IMR-90 (cell line): ENCODE measurements at places on chromosomes 7 and 10. TPM values are rescaled to one million over a fixed set of nuclear protein-coding genes. Genes with fewer than 3 reads are reported as not detected.

- peak; percentile 21 for DNase-seq
Observed at GRCh38 chr7:79930604-79931003, 204.0 kb upstream of the GNAI1 start.

DNA sequence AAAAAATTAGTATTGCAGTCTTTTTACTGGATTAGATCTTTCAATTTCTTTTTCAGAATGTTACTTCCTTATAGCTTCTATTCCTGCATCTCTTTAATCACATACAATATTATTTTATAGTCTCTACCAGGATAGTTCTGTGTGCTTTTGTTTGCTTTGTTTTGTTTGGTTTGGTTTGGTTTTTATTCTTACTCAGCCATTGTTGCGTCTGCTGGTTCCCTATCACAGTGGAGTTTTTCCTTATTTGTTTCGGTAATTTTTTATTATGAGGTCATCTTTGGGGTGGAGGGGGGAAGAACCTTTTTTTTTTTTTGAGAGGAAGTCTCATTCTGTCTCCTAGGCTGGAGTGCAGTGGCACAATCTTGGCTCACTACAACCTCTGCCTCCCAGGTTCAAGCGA, 9.0 kb upstream of the BAIAP2L1 start:
- DNase-seq, result no peak

DNA sequence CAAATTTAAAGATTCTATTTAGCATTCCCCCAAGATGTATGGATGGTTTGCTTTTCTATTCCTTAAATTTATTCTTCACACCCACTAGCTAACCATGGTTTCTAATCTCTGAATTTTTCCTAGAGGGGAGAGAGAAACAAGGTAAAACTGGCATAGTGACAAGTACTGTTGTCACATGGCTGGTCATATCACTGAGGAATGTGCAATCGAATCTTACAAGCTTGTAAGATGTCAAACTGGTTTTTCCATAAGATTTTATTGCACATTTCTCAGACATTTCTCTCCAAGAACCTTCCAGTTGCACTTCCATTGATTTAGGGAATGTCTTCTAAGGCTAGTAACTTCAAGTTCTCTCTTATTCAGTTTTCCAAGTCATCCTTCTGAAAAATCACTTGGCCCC, 89.8 kb downstream of the MBL2 start:
- DNase-seq, result no peak

GRCh38 chr7:112001091-112001826, 204.9 kb downstream of the DOCK4 start:
- peak; percentile 45 for DNase-seq

- peak; percentile 50 for DNase-seq
Observed at GRCh38 chr7:116672596-116673456, 830 bp downstream of the MET start.

LIPF gene
- polyA plus RNA-seq, result not detected in 2 replicates

DNA sequence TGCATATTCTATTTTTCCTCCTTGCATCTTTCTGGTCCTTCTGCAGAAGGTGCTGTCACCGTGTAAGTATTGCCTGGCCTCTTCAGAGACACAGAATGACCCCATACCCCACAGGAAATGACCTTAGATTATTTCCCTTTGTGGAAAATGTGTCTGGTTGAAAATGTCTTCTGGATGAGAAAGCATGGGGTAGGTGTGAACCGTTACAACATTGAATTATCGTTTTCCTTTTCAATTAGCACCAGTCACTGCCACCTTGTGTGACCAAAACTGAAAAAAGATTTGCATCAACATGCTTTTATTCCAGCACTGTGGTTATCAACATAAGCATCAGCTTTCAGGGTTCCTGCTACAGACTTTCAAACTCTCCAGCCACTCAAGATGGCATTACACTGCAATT, 58.0 kb upstream of the CELF2 start:
- no peak for DNase-seq

IDI2 gene
- not detected in 2 replicates for polyA plus RNA-seq

PLA2G12B gene
- not detected in 2 replicates for polyA plus RNA-seq

GRCh38 chr10:90920986-90921666, at the start of gene ANKRD1:
TSS of gene ANKRD1 (minus strand) at chr10:90921087. CDS start at chr10:90921027, 60 bp downstream.
- peak; percentile 87 for DNase-seq

AMZ1 gene
- 1.6 and 2.7 TPM in 2 replicates for polyA plus RNA-seq

- DNase-seq, result no peak
Observed at GRCh38 chr7:70243443-70243842, 645.2 kb downstream of the AUTS2 start.

KBTBD2 gene
- 11.0 and 13.2 TPM in 2 replicates for polyA plus RNA-seq

DNA sequence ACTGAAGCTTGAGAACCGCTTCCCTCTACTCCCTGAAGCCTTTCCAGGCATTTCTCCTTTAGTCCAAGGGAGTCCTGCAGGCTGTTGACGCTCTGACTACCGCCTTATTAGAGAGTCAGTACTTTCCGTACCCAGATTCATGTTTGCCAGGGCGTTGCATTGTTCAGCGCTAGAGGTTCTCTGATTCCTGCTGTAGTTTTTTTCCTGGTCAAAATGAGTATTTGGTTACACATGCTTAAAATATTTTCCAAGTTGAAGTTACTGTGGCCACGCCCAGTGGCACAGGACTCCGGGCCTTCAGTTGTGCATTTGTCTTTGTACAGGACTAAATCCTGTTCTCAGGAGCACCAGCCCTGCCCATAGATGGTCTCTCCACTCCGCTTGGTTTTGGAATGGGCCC, 7.9 kb downstream of the MTURN start:
- DNase-seq, result peak; percentile 19

GRCh38 chr7:125427676-125428075, 498.1 kb upstream of the POT1 start:
- DNase-seq, result no peak

- DNase-seq, result peak; percentile 41
Observed at GRCh38 chr7:95690367-95690947, 81.9 kb upstream of the DYNC1I1 start.

DNA sequence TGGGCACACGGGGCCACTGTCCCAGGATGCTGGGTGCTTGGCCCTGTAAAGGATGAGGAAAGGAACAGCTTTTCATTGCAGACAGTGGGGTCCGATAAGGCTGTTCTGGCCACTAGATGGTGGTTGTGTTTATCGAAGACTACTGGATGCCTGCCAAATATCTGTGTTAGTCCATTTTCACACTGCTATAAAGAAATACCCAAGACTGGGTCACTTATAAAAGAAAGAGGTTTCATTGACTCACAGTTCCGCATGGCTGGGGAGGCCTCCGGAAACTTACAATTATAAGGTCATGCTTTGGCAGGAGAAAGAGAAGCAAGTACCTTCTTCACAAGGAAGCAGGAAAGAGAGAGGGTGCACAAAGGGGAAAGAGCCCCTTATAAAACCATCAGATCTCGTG, 32.2 kb upstream of the GARS1 start:
- DNase-seq, result peak; percentile 73

LIPJ gene
- polyA plus RNA-seq, result not detected in 2 replicates

DNA sequence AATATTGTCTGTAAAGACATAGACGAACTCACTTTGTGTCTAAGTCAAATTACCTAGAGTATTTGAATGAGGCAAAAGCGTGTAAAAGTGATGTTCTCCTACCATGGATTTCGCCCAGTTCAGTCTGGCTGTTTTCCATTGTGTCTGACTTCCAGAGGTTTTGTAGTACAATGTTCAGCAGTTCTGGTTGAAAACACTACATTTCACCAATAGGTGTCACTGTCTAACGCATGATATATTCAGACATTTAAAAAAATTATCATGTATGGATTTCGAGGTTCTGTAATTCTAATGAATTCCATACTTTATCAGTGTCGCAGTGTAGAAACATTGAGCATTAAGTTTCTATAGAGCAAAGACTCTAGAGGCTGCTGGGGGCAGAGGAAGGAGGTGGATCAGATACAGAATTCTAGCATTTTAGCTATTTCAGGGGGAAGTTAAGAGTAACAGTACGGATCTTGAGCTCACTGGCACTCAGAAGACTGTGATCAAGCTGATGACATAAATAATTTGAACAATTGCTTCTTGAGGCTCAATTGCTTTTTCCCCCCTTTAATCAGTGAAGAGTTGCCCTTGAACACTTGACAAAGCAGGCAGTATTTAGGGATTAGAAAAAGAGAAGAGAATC, 196.9 kb upstream of the RHOBTB1 start:
- peak; percentile 77 for DNase-seq

HOXA11 gene
- polyA plus RNA-seq, result 0.04 and 0.05 TPM in 2 replicates

TMEM225B gene
- 0.27 and 0.32 TPM in 2 replicates for polyA plus RNA-seq

DNA sequence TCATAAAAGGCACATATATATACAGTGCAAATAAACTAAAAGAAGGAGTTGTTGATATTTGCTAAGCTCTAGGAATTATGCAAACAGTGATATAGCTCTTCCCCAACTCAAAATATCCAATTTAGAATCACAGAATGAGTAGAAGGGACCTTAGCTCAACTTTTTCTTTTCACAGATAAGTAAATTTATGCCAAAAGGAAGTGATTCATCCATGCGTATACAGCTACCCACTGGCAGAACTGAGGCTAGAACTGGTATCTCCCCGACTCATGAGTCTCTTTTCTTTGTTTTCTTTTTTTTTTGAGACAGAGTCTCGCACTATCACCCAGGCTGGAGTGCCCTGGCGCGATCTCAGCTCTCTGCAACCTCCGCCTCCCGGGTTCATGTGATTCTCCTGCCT, 54.2 kb upstream of the SVIL start:
- peak; percentile 84 for DNase-seq

GRCh38 chr7:51142741-51143385, 173.7 kb downstream of the COBL start:
- DNase-seq, result no peak

- no peak for DNase-seq
Observed at GRCh38 chr10:43955002-43955596, 306.4 kb upstream of the ZNF32 start.

SLC13A1 gene
- not detected in 2 replicates for polyA plus RNA-seq

DNA sequence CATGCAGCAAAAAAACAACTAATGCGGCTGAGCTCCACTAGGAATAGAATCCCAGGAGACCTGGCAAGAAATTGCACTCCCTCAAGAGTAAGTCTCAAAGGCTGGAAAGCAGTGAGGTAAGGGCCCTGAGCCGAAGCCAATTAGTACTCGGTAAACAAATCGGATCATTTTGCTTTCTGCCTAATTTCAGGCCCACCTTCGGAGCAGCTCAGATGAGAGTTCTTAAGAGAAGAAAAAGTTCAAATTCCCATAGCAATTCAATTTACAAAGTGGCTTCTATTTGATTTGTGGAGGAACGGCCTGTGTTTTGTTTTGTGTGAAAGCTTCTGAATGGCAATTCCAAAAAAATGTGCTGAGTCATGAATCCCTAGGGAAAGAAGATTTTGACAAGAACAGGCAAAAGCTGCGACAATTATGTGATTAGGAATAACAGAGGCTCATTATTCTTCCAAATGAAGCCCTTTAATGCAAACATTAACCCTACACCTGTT, 60.9 kb downstream of the SLC16A9 start:
- DNase-seq, result no peak

DNA sequence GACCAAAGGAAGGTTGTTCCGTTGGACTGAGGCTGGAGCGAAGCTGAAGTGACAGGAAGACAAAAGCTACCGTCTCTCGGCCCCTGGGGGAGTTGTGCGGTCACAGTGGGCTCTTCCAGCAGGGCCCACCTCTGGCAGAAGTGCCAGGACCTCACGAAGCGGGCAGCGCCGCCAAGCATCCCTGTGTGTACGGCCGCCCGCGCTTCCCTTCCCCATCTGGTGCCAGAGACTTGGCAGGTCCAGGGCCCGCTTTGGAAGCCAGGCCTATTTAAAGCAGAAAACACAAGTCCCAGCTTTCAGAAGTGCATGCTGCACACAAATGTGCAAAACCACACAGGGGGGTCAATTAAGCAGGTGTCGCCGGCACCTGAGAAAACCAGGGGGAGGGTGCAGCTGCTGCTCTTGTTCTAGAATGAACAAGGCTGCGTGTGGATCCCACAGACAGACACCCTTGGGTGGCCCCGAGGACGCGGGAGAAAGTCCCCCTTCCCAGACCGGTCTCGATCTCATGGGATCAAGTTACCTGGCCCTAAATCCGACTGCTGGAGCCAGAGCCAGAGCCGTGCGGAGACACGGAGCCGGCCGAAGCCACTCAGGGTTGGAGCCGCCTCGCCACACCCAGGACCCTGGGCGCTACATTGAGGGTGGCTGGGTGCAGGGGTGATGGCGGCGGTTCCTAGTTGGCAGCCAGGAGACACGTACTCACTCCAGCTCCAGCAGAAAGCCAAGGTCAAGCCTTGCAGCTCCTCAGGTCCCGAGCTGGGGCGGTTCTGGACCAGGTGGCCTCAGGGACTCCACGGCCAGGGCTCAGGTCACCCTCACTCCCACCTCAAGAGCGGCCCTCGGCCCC, 51.8 kb upstream of the PPP2R2D start:
- DNase-seq, result no peak

GRCh38 chr10:67471022-67471421, 225.0 kb downstream of the CTNNA3 start:
- no peak for DNase-seq

DNA sequence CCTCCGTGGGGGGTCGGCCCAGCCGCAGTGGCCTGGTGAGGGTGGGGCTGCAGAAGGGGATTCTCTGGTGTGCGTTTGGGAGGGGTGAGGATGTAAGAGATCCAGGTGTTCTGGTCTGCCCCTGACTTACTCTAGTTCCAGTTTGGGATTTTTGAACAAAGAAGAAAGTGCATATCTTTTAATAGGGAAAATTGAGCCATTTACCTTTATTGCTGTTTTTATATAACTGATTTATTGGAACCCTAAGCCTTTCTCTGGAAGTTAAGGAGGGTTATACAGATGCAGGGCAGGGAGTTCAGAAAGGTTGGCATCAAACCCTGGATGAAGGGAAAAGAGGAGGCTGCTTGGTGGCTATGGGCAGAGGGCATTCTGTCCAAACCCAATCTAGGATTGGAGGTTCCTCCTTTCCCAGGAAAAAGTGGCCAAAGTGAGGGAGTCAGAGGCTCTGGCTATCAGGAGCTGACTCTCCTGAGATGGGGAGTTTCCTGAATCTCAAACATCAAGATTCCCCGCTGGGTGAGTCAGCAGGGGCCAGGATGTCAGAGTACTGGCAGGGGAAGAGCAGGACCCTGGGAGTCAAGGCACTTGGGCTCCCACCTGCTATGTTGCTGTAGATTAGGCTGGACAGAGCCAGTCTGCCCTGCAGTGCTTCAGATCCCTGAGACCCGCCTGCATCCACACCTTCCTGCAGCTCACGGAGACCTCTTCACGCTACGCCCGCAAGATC, 67.5 kb downstream of the CLIP2 start:
- peak; percentile 53 for DNase-seq

GHRHR gene
- not detected in 2 replicates for polyA plus RNA-seq

DNA sequence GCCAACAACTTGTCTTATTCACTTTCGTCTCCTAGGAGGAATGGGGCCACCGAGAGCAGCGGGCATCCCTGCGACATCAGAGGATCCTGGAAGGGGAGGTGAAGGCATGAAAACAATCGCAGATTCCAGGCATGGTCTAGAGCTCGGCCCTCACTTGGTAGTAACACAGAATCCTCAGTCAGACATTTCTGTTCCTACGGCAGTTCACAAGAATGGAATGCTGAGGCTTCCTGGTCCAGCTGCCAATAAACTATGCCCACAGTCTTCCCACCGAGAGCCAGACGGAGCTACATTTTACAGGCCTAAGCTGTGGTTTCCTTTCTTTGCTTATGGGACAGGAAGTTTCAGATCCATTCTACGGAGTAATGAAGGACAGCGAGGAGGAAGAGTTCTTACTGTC, 75.8 kb downstream of the OR13A1 start:
- DNase-seq, result peak; percentile 6

- peak; percentile 95 for DNase-seq
Observed at GRCh38 chr7:17234398-17235031, 63.9 kb upstream of the AHR start.
